ENCODE measurements at places on chromosomes 6 and 20. TPM values are rescaled to one million over a fixed set of nuclear protein-coding genes. Genes with fewer than 3 reads are reported as not detected.

EPPIN gene
- total RNA-seq = not detected

GHRH gene
- total RNA-seq = not detected

HDGFL1 gene
- not detected for total RNA-seq

CLVS2 gene
- total RNA-seq = under 0.01 TPM

SIGLEC1 gene
- not detected for total RNA-seq

KCNK5 gene
- 5.2 TPM for total RNA-seq

BLTP3A gene
- total RNA-seq = 7.1 TPM

DNAAF9 gene
- total RNA-seq = 3.5 TPM

RBBP8NL gene
- total RNA-seq = not detected

SAMD3 gene
- total RNA-seq = not detected

PTGIS gene
- 0.54 TPM for total RNA-seq

ARMC12 gene
- total RNA-seq = not detected

SFTA2 gene
- total RNA-seq = not detected

VNN1 gene
- total RNA-seq = 0.23 TPM

FHL5 gene
- total RNA-seq = not detected

CALHM5 gene
- 3.2 TPM for total RNA-seq

FKBP5 gene
- 10.2 TPM for total RNA-seq

CST4 gene
- not detected for total RNA-seq

TREM1 gene
- total RNA-seq = not detected

BPIFA1 gene
- not detected for total RNA-seq

SLC26A8 gene
- total RNA-seq = not detected

WFDC10B gene
- not detected for total RNA-seq

DEFB132 gene
- total RNA-seq = not detected

ACOT13 gene
- total RNA-seq = 9.7 TPM

DSP gene
- 67.4 TPM for total RNA-seq

PACRG gene
- total RNA-seq = not detected

TMEM200A gene
- not detected for total RNA-seq

CDH22 gene
- not detected for total RNA-seq

CST3 gene
- total RNA-seq = 46.3 TPM

MPIG6B gene
- total RNA-seq = not detected

ZNF184 gene
- 13.9 TPM for total RNA-seq

LY6G6D gene
- total RNA-seq = not detected

FOXC1 gene
- total RNA-seq = 7.0 TPM

FAXC gene
- 12.2 TPM for total RNA-seq

DAAM2 gene
- 5.2 TPM for total RNA-seq

PPP1R16B gene
- total RNA-seq = under 0.01 TPM

DTNBP1 gene
- 18.9 TPM for total RNA-seq

BMP7 gene
- total RNA-seq = 12.7 TPM

GSTA1 gene
- total RNA-seq = not detected

TFAP2A gene
- 5.6 TPM for total RNA-seq

TRIM27 gene
- 117 TPM for total RNA-seq

DDX43 gene
- not detected for total RNA-seq

MYMX gene
- not detected for total RNA-seq

GPR63 gene
- total RNA-seq = 3.0 TPM

FUT9 gene
- 0.03 TPM for total RNA-seq

CPNE1 gene
- 64.5 TPM for total RNA-seq

MUC22 gene
- total RNA-seq = not detected
